ENCODE measurements at places on chromosomes 1 and 21. TPM values are rescaled to one million over a fixed set of nuclear protein-coding genes. Genes with fewer than 3 reads are reported as not detected.

Gene BNIPL
- 0.38 TPM for total RNA-seq

Gene HPCAL4
- not detected for total RNA-seq

Gene NLRP3
- not detected for total RNA-seq

Gene IBA57
- total RNA-seq = 2.3 TPM

Gene ADCY10
- total RNA-seq = 0.19 TPM

Gene RRP1B
- total RNA-seq = 18.0 TPM

Gene GLMN
- 11.9 TPM for total RNA-seq

Data from regular cardiac myocyte (primary cell).